ENCODE measurements at places on chromosomes 2 and 18.

GRCh38 chr18:13558124-13558523, 168.2 kb downstream of the FAM210A start:
- peak; percentile 7 for DNase-seq

GRCh38 chr2:110904779-110905148, 172.4 kb downstream of the ACOXL start:
- no peak for DNase-seq

GRCh38 chr2:128309280-128310093, 9.2 kb downstream of the HS6ST1 start:
- DNase-seq, result no peak

DNA sequence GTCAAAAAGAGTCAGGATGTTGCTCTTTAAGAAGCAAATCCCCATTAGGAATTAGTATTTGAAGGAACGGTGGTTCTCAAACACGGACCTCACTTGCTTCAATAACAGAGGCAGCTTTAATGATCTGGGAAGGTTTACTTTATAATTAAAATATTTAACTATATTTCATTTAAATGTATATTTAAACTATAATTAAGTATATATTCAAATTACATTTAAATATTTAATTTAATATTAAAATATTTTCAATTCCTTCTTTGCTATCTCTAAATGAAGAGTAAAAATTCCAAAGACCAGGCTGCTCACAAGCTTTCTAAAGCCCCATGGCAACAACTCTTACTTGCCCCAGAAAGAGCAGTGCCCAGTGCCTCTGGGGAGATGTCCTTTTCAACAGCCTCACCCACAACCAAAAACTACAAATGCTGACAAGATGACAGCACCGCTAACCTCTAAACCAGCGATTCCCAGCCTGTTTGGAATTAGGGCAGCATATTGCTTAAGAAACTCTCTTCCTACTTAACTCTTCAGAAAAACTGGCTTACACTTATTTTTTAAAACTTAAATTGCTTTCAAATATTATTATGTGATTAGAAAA, 62.9 kb upstream of the POU3F3 start:
- DNase-seq, result no peak

DNA sequence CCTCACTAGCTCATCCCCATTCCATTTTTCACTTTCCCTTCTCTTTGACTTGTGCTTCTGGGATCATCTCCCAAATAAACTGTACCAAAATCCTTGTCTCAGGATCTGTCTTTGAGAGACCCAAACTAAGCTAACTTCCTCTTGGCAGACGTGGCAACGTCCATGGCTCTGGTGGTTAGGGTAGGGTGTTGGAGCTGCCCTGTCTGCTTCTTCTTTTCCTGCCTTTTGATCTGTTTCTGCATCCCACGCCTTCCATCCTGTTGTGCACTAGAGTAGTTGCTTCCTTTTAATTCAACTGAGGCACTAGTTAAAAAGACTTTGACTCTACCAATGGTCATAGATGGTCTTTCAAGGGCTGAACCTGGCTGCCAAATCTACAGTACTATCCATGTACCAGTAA, 5.5 kb upstream of the MAP4K4 start:
- DNase-seq, result no peak

GRCh38 chr2:46461709-46462171, 17.6 kb upstream of the TMEM247 start:
- DNase-seq, result no peak

GRCh38 chr2:1914541-1915165, 170.3 kb upstream of the PXDN start:
- DNase-seq, result no peak

- DNase-seq, result no peak
Observed at GRCh38 chr2:18063826-18064470, 185.5 kb downstream of the KCNS3 start.

DNA sequence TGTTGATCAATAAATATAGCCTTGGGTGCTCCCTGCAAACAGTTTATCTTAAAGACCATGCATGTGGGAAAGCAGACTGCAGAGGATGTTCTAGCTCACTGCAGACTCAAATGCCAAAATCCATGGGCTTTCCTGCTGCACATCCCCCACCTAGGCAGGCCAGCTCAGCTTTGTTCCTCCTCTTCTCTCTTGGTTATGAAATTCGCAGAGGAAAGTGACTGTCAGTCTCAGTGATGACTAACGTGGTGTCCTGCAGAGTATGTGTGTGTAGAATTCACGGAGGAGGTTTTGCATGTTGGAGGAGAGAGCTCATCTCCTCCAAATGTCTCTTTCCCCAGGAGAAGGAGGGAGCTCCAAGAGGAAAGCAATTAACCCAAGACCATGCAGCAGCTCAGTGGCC, 21.4 kb upstream of the KCNS3 start:
- no peak for DNase-seq

DNA sequence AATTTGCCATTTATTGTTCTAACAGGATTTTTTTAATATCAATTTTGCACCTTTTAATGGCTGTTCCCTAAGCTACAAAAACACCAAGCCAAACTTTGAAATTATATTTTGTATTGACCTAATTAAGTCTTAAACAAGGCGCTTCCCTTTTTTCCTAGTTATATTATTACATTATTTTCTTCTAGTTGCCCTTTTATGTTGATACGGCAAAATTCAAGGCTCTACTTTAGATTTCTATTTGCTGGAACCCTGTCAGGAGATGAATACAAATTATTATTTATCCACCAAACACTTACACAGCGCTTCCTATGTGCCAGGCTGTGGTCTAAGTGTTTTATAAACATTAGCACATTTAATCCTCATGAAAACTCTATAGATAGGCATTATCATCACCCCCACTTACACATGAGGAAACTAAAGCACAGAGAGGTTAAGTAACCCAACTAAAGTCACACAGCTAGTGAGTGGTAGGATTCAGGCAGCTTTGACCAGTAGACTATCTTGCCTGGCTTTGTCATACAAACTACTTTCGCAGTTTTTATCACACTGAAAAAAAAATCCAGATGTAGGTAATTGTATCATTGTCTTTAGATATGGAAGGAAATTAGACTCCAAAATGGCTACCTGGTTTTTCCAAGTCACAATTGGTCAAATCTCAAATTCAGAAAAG, 456.5 kb downstream of the STK39 start:
- no peak for DNase-seq

DNA sequence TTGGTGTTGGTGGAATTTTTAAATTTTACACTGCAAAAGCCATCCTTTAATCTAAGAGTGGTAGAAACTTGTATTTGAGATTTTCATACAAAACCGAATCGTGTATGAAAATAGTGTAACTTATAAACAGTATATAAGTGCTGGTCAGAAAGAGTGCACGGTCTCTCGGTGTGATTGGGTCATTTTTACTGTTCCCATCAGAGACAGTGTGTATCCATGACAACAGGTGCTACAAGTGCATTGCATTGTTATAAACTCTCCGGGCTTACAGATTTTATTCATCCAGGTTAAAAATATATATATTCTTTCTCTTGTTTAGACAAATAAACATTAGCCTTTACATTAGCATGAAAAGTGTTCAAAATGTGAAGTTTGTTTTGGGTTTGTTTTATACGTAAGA, 721.9 kb downstream of the METTL4 start:
- no peak for DNase-seq

DNA sequence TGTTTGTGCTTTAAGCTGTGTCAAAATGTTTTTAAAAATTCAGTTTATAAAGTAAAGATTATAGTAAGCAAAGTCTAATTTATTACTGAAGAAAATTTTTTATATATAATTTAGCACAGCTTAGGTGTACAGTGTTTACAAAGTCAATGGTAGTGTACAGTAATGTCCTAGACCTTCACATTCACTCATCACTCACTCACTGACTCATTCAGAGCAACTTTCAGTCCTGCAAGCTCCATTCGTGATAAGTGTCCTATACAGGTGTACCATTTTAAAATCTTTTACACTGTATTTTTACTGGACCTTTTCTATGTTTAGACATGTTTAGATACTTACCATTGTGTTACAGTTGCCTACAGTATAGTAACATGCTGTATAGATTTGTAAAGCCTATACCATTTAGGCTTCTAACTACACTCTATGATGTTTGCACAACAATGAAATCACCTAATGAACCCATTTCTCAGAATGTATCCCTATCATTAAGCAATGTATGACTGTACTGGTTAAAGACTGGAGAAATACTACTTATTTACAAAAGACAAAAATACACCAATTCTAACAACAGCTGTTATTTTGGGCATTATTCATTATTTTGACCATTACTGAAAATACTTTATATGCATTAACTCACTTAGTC, 95.1 kb downstream of the STRN start:
- DNase-seq, result no peak

GRCh38 chr18:22848615-22849014, 84.5 kb upstream of the RBBP8 start:
- no peak for DNase-seq

DNA sequence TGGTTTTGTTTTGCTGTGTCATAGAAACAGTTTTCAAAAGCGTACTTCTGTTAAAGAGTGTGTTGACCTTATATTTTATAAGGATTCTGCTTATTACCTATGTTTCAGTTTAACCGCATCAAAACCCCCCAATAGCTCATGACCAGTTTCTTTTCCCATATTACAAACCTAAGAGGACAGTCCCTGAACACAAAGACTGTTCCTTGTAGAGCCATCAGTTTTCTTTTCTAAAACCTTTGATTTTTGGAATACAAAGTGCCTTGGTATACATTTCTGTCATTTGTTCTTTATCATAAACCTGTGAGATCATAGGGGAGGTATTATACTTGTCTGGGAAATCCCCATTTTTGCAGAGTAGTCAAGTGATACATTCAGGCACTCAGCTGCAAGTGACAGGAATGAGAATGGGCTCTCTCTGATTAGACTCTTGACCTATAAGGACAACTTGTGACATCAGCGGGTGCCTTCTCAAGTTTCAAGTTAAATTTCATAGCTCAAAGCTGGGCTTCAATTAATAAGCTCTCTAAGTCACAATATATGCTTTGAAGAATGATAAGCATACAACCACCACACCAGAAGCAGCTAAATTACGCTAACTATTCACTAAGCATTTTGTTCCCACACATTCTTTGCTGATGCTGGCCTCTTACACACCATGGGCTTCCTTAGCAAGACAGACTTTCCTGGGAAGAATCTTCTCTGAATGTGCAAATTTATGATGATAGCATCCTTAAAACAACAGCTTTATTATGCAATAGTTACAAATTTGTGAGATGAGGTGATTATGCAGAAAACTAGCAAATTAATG, 97.5 kb upstream of the CD302 start:
- DNase-seq, result no peak

- DNase-seq, result no peak
Observed at GRCh38 chr2:168090366-168091135, 156.8 kb downstream of the STK39 start.

GRCh38 chr2:161312996-161313395, 4.8 kb downstream of the PSMD14 start:
- no peak for DNase-seq

- no peak for DNase-seq
Observed at GRCh38 chr2:31213601-31214443, 3.5 kb downstream of the CAPN14 start.

DNA sequence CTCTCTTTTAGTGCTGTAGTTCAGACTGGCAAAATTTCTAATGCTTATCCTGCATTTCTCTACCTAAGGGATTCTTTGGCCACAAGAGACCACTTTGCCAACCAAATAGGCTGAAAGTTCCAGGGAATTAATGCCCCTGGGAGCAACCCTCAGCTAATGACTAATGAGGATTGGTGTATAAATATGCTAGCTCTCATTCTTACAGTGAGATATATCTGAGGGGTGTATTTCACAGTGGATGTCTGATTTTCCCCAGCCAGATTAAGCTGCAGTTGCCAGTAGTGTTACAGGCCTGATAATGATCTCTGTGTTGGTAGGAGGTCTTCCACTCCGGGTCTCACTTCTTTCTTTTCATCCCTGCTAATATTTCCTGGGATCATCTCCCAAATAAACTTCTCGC, 90.4 kb downstream of the GULP1 start:
- no peak for DNase-seq

DNA sequence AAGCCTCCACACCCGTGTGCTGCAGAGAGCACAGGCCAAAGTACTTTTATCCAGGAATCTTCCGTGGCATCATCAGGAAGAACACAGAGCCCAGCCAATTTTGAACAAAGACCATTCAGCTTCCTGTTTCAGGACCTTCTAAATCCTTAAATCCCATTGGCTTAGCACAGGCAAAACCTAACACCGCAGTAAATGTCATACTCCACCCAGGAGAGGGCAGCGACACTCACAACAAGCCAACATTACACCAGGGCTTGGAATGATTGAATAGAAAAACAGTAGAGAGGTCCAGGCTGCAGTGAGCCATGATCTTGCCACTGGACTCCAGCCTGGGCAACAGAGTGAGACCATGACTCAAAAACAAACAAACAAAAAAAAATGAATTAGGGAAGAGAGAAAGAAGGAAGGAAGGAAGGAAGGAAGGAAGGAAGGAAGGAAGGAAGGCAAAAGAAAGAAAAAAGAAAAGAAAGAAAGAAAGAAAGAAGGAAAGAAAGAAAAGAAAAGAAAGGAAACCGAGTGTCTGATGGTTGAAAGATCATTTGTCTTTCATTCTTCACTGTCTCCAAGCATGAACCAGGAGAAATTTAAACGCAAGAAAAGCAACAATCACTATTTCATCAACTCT, 144.6 kb upstream of the SATB2 start:
- DNase-seq, result peak; percentile 13

DNA sequence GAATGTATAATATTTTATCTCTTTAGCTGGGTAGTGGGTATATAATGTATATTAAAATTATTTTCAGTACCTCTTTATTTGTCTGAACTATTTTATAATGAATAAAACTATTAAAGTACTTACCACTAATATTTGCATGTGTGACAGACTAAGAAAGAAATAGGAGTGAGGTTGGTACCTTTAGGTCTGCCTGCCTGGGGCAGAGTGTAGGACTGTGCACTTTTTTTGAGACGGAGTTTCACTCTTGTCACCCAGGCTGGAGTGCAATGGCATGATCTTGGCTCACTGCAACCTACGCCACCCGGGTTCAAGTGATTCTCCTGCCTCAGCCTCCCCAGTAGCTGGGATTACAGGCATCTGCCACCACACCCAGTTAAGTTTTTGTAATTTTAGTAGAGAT, 18.8 kb downstream of the NCOA1 start:
- no peak for DNase-seq

DNA sequence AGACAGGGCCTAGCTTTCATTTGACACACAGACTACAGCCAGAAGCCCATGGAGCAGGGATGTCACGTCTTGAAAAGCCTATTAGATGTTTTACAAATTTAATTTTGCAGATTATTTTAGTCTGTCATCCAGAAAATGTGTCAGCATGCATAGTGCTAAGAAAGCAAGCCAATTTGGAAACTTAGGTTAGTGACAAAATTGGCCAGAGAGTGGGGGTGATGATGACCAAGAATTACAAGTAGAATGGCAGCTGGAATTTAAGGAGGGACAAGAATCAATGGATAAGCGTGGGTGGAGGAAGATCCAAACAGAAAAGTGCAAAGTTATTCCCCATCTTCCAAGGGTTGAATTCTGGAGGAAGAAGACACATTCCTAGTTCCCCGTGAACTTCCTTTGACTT, 7.8 kb upstream of the IL1RL2 start:
- no peak for DNase-seq

- DNase-seq, result peak; percentile 32
Observed at GRCh38 chr2:127455566-127456493, 37.6 kb downstream of the PROC start.
